Activated CD4-positive, alpha-beta T cell treated with anti-CD3 and anti-CD28 coated beads, Interleukin-2, amount 10 ng/mL, durations not matched to agents 7 days and 5 days (primary cell): ENCODE measurements at places on chromosomes 3 and 15. TPM values are rescaled to one million over a fixed set of nuclear protein-coding genes. Genes with fewer than 3 reads are reported as not detected.

DNA sequence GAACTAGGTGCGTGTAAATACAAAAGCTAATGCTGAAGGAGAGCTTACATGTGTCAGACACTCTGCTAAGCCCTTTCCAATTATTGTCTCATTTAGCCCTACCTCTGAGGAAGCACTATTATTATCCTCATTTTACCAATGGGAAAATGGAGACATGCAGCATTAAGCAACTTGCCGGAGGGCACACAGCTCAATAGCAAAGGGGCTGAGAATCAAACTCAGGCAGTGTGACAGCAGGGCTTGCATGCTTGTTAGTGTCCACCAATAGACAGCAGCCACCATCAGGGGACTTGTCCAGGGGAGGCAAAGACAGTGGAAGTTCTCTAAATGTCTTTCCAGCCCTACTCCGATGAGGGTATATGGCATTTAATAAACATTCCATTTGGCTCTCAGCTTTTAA lies 548.6 kb downstream of the MAGI1 start:
- no peak for DNase-seq
- no peaks in the 10 kb centered on the region for H3K4me1 ChIP-seq
- no peak overlapping the region for H3K27ac ChIP-seq

DNA sequence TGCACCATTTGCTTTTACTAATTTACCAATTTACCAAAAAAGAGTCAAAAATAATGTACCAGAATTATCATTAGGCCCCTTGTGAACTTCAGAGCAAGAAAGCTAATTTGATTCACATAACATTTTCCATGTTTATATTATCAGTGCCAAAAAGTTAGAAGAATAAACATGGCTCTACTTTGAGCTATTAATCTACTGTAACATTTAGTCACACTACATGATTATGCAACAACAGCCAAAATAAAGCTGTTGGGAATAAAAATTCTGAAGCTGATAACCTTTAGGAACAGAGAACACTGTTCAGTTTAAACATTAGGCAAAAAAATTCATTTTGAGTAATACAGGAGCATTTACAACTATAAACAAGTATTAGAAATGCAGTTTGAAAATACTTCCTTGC lies 63.6 kb downstream of the PROS1 start:
- no peaks in the 10 kb centered on the region for H3K27me3 ChIP-seq
- H3K4me3 ChIP-seq: no peak overlapping the region
- no peaks in the 10 kb centered on the region for H3K4me1 ChIP-seq
- no peak for DNase-seq

- peaks cover 22% of the 10 kb centered on the region for H3K27me3 ChIP-seq
- H3K36me3 ChIP-seq: no peaks in the 10 kb centered on the region
- H3K4me3 ChIP-seq: no peak overlapping the region
- no peak for DNase-seq
Observed at GRCh38 chr3:127134887-127135240, 58.1 kb upstream of the PRR23E start.

DNA sequence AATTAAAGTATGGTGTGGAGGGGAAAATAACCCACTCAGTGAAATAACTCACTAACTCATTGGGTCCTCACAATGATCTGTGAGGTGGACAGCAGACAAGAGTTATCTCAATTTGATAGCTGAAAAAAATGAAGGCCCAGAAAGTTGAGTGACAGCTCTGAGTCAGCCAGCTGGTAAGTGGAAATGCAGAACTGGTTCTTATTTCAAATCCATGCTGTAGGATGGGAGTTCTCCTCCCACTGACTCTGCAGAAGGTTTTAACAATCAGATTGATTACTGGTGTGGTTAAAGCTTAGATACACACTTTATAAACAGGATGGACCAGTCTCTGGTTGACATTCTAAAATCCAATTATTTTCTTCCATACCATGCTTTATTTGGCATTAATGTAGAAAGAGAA lies 87.0 kb upstream of the LMOD3 start:
- no peak overlapping the region for H3K27ac ChIP-seq
- DNase-seq: no peak

FOXB1 gene
- total RNA-seq: 0.54 TPM
